Pulmonary artery endothelial cell (primary cell): ENCODE measurements at places on chromosomes 3 and 15. TPM values are rescaled to one million over a fixed set of nuclear protein-coding genes. Genes with fewer than 3 reads are reported as not detected.

DNA sequence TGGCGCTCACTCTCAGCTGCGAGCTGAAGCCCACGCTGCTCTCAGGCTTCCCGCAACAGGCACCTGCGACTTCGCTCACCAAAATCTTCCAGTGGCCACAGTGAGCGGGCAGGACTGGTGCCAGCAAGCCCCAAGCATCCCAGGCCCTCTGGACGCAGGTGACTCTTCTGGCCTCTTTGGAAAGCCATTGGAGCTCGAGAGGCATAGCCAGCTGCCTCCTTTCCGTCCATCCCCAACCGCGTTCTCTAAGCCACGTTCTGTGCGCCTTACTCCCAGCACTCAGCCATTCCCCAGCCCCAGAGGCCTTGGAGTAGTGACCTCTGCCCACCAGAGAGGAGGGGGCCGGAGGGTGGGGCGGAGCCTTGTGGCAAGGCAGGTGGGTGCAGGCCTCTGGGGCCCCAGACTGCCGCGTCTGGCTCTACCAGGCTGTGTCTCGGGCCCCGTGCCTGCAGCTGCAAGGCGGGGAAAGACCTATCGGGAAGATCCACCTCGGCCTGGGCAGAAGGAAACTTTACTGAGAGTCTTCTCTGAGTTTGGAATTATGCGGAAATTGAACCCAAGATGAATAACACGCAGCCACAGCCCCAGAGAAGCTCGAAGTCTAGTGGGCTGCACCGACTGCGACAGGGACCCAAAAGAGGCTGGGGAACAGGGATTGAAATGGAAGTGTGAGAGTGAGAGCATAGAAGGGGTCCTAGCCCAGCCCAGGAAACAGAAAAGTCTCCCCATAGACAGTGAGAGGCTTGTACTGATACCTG, 3.6 kb upstream of the SOX14 start:
- no peak for DNase-seq

DNA sequence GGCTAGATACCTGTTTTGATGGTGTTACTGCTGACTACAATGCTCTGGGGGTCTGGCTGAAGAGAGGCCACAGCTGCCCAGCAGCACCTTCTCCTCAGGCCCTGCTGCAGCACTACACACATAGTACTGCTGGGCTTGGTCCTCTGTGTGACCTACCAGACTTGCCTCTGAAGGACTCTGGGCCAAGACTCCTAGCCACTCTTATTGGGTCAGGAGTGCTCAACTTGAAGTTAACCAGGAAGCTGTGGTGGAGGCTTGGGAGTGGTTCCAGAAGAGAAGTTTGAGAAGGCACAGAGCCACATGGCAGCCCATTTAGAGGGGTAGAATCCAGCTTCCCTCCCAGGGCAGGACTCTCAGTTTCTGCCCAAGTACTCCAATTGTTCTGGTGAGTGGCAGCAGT, 16.6 kb downstream of the ELP6 start:
- DNase-seq = no peak

Gene NIT2
- 15.0 and 20.4 TPM in 2 replicates for total RNA-seq

DNA sequence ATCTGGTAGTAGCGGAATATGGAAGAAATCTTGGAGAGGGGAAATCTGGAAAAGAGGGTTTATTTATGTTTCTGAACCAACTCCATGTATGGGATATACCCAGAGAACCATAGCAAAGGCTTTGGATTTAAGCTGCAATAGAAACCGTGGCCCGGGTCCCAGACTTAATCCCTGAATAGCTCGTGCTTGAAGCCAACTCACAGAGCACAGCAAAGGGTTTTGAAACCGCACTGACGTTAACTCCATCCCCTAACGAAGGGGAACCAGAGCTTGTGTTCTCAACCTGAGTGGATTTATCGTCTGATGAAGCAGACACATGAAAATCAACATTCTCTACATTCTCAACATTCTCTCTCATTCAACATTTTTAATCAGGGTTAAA, 154.6 kb downstream of the APBA2 start:
- no peak for DNase-seq

GRCh38 chr3:147355084-147355752, 51.1 kb downstream of the ZIC4 start:
- no peak for DNase-seq

DNA sequence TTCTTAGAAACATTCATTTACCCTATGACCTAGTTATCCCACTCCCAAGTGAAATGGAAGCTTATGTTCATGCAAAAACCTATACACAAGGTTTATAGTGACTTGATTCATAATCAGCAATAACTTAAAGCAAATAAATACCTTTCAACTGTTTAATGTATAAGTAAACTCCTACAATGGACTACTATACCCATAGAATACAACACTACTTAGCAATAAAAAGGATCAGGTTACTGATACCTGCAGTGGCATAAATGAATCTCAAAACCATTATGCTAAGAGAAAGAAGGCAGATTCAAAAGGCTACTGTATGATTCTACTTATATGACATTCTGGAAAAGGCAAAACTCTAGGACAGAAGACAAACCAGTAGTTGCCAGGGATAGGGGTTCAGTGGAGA, 8.3 kb upstream of the POLR2M start:
- DNase-seq = no peak

DNA sequence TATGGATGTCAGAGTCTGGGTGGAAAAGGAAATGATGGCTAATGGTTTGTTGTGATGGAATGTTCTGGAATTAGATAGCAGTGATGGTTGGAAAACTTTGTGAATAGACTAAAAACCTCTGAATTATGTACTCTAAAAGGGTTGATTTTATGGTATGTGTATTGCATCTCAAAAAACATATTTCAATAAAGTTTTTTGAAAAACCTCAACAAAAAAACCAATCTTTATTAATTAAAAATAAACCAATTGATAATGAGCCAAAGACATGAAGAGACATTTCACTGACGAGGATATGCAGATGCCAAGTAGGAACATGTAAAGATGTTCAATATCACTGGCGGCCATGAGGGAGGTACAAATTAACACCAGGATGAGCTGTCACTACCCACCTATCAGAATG, 70.0 kb upstream of the STIMATE start:
- no peak for DNase-seq

Gene CORO2B
- 3.4 and 5.0 TPM in 2 replicates for total RNA-seq

- no peak for DNase-seq
These were observed 56.1 kb upstream of the RNF7 start for GRCh38 chr3:141682007-141682406.

Gene SNAP23
- total RNA-seq = 205 and 245 TPM in 2 replicates

Gene GOLGA6L10
- total RNA-seq = 0.20 and 0.92 TPM in 2 replicates

DNA sequence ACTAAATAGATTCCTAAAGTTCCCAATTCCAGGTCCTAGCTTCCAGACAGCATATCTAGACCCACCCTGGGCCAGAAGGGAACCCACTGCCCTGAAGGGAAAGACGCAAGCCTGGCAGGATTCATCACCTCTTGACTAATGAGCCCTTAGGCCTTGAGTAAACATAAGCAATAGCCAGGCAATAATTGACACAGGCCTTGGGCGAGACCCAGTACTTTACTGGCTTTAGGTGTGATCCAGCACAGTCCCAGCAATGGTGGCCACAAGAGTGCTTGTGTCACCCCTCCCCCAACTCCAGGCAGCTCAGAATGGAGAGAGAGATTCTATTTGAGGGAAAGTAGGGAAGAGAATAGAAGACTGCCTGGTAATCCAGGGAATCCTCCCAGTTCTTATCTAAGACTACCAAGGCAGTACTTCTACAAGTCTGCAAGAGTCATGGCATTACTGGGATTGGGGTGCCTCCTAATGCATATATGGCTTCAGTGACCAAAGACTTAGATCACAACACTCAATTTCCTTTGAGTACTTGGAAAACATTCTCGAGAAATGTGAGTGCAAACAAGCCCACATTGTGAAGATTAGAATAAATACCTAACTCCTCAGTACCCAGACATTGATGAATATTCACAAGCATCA, 30.4 kb upstream of the WWTR1 start:
- DNase-seq = no peak

GRCh38 chr3:112117841-112118571, 15.0 kb downstream of the GCSAM start:
- no peak for DNase-seq

Gene PLCB2
- total RNA-seq = 0.56 and 7.1 TPM in 2 replicates

DNA sequence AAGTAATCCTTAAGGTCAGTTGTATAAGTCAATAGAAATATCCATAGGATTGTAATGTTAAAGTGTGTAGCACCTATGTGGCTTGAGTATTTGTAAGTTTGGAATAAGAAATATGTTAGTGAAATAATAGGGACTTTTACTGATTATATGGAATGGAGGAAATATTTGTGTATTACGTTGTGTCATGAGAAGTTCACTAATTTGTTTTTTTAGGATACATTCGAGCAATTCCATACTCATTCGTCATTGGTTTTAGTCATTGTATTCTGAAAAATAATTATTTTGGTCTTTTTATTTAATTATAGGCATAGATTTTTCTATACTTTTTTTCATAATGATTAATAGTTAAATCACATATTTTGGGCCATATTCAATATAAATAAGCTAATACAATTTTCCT, 21.0 kb downstream of the MBNL1 start:
- DNase-seq = no peak

- DNase-seq = no peak
These were observed 17.5 kb downstream of the POPDC2 start for GRCh38 chr3:119642746-119643473.

DNA sequence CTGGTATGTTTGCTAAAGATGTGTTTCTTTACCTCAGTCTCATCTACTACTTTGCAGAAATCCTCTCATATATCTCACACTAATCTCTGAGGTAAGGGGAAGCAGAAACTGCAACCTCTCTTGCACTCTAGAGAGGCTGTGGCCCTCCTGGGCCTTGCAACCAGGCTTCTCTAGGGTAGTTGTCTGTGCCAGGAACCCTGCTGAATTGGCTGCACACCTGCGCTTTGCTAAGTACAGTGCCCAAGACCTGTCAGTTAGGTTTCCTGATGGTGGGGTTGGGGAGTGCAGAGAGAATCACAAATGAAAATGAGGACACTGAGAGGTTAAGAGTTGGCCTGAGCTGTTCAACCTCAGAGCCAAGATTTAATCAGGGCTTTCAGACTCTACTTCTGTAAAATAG, 117.2 kb upstream of the PLXNA1 start:
- DNase-seq = no peak

Gene CMTM6
- total RNA-seq = 105 and 138 TPM in 2 replicates

DNA sequence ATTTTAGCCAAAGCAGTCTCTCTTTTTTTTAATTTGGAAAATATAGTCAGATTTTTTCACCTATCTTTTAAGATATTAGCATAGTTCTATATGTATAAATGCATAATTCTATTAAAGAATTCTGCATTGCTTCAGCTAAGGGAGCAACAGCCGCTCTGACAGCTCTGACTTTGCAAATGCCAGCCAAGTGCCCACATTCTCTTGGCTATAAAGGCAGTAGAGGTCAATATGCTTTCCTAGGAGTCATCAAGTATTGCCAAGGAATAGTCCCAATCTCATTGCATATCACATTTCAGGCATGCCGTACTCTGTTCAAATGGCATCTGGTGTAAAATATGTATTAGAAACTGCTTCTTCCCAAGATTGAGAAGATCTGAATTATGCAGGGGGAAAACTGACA, 161.4 kb downstream of the RPLP1 start:
- DNase-seq = no peak

- no peak for DNase-seq
These were observed 801.7 kb downstream of the NTRK3 start for GRCh38 chr15:87454860-87455259.

Gene SMAD6
- total RNA-seq = 14.9 and 18.9 TPM in 2 replicates

- peak; percentile 48 for DNase-seq
These were observed 97.7 kb downstream of the RPL39L start for GRCh38 chr3:187041362-187042307.

Gene CFAP91
- total RNA-seq = 0.14 and 0.92 TPM in 2 replicates

DNA sequence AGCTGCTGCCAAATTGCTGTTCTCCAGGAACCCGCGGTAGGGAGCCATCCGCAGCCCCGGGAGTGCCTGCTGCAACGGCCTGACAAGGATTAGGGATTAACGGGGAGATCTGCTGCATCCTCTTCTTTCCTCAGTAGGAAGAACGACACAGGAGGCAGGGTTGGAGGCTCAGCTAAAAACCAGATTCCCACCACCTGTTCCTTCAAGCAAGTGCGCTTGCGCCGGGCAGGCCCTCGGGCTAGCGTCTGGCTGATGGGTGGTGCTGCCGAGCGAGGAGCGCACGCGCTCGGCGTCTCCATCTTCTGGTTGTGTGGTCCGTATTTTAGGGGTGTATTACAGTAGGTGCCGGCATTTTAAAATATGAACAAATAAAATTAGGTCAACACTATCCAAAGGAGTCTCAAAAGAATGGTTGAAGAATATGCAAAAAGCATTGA, 25.4 kb upstream of the SLC25A26 start:
- DNase-seq = no peak

Gene CLDN16
- total RNA-seq = 0.04 TPM in 1 of 2 replicates, not detected in the other

Gene CX3CR1
- total RNA-seq = not detected in 2 replicates

- no peak for DNase-seq
These were observed 100.3 kb downstream of the ZIC1 start for GRCh38 chr3:147509448-147509847.

DNA sequence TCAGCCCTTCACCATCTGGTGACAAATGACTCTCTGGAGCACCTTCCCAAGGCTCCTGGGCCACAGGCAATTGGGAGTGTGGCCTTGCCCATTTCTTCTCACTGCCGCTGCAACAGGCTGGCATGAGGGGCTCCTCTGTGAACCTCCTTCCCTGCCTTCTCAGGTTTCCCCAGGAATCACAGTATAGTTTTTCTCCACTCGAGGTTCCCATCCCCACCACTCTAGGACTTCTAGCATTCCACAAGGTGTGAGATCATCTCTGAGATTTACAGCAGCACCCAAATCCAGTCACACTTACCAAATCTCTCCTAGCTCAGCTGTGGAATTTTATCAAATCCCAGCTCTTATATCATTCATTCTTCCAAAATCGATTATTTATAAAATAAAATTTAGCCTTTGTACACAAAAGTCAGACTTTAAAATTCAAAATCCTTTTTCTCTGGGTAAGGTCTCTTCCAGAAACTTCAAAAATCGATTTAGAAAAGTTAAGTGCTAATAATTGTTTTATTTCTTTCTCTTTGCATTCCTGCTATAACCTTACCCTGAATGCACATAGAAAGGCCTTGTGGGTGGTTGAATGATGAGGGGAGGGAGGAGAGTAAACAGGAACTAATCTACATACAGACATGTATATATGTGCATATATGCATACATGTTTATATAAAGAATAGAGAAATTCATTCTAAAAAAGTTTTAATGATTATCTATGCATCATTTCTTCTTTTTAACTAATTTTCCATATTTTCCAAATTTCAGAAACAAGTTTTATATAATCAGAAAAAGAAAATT, 18.9 kb upstream of the ATP13A4 start:
- DNase-seq = no peak

DNA sequence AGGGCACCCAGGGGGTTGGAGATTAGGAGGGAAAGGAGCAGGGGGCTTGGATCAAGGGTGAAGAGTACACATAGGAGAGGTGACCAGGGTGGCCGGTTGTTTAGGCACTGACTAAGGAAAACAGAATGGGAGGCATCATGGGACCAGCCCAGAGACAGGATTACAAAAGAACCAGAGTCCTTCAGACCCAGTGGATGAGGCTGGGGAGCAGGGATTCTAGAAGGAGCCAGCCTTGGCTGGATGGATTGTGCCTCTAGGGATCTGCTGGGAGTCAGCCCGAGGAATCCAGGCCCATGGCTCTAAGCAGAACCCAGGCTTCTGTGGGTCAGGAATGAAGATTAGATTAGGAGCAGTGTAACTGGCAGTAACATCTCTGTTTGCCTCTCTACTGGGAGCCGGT, 98.6 kb downstream of the ARNT2 start:
- DNase-seq = no peak

- no peak for DNase-seq
These were observed 185.8 kb upstream of the CFAP20DC start for GRCh38 chr3:59235634-59236012.

GRCh38 chr15:75313116-75313845, 22.6 kb upstream of the COMMD4 start:
- no peak for DNase-seq

- DNase-seq = no peak
These were observed 72.5 kb downstream of the VPS8 start for GRCh38 chr3:184884359-184885017.

Gene PRR20G
- not detected in 2 replicates for total RNA-seq

Gene SIDT1
- total RNA-seq = not detected in 2 replicates
